ENCODE measurements at places on chromosomes 1 and 21.

- DNase-seq, result peak; percentile 41
Observed at GRCh38 chr1:198936371-198937083, 297.7 kb downstream of the PTPRC start.

GRCh38 chr1:21963477-21964217, 13.2 kb upstream of the CELA3B start:
- no peak for DNase-seq

GRCh38 chr1:63169057-63169456, 153.3 kb upstream of the FOXD3 start:
- DNase-seq, result no peak

GRCh38 chr1:115447672-115448071, 109.6 kb upstream of the NGF start:
- DNase-seq, result no peak

DNA sequence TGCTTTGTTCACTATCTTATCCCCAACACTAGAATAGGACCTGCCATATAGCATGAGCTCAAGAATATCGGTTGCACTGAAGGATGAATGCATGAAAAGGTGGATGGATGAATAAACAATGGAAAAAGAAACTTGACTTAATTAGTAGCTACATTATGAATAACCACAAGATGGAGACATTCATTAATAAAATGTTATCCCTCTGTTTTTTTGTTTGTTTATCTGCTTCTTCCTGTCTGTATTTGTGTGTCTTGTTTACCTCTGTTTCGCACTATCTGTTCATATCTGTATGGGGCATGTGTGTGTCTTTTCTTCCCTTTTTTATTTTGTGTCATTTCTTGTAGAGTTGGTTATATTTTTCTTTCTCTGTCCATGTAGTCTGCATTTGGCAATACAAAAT, 1.1 kb upstream of the OR14I1 start:
- DNase-seq, result no peak

DNA sequence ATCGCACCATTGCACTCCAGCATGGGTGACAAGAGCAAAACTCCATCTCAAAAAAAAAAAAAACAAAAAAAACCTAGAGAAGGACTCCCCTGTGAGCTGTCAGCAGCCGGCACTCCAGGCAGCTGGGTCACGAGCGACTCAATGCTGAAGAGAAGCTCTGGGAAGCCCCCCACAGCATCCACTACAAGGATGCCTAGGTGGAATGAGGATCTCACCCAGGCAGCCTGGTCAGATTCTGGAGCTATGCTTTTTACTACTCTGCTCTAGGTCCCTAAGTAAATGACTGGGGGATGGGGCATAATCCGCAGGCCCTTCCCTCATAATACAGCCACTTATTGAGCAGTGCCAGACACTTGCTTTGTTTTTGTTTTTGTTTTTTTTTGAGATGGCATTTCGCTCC, 6.6 kb downstream of the BMP8B start:
- DNase-seq, result no peak

DNA sequence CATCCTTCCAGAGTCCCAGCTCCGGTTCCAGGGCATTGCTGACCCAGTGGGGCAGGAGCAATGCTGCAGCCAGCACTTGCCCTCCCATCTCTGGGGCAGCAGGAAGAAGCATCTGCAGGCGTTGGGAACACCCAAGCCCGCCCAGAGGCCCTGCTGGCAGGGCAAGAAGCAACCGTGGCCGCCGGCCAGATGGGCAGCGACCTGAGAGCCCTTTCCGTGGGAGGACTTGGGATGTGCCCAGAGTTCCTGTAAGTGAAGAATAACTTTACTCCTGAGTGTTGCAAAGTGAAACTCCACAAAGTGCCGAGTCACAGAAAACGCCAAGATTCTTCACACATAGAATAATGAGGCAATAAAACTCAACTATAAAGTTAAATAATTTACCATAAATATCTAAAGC, 46.0 kb downstream of the GRIK3 start:
- DNase-seq, result no peak

- no peak for DNase-seq
Observed at GRCh38 chr1:16440131-16440469, 424 bp upstream of the NECAP2 start.

DNA sequence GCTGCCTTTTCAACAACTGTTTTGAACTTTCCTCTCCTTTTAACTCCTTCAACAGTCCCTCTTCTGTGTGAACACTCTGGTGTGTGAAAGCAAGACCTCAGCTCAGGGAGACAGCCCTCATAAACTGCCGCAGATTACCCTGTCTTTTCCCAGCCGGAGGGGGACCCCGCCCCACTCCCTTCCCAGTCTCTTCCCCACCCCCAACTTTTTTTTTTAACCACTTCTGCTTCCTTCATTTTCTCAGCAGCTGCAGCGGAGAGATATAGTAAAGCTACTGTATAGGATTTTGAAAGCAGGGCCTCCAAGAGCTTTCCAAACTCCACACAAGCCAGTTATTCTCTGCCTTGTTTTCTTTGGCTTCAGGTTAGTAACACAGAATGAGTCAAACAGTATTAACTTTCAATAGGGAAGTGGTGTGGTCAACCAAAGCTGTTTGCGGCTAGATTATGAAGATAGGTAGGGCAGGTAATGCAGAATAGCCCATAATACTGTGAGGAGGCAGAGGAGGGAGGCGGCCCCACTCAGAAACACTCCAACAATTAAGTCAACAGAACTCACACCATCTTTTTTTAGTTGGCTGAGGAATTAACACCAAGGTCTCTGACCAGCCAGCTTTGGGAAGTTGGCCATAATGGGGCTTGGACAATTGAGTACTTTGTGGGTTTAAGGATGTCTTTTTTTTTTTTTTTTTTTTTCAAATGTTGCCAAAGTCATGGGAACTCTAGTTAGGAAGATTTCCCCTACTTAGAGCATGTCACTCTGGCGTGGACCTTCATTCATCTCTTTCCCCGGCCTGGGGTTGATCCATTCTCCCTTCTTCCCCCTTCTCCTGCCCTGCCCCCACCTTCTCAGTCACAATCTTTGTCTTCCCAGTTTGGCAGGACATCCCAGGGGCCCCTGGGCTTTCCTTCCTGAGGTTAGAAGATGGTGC, 177.0 kb downstream of the CLIC6 start:
- DNase-seq, result no peak

DNA sequence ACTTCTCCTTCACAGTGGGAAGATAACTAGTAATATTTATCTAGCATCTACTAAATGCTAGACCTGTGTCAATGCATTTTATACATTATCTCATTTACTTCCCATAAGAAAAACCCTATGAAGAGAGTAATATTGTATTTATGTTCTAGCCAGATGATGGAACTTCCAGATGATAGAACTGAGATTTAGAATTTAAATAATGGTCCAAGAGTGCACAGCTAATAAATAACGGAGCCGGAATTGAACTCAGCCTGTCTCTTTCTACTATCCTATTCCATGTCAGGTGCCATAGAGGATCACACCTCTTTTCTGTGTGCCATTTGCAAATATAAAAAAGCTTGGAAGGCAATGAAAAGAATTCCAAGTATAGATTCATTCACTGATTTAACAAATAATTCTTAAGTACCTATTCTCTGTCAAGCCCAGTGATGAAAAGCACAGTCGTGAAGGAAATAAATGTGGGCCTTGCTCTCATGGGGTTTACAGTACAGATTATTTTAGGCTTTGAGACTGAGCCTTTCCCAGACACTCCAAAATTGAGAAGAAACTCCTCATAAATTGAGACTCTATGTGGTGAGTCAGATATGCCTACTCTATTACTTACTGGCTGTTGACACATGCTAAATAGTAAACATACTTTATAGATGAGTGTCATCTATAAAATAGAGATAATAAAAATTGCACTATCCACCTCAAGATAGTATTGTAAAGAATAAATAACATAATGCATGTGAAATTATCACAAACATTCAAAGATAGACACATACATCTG, 378.0 kb upstream of the PRMT6 start:
- DNase-seq, result no peak

DNA sequence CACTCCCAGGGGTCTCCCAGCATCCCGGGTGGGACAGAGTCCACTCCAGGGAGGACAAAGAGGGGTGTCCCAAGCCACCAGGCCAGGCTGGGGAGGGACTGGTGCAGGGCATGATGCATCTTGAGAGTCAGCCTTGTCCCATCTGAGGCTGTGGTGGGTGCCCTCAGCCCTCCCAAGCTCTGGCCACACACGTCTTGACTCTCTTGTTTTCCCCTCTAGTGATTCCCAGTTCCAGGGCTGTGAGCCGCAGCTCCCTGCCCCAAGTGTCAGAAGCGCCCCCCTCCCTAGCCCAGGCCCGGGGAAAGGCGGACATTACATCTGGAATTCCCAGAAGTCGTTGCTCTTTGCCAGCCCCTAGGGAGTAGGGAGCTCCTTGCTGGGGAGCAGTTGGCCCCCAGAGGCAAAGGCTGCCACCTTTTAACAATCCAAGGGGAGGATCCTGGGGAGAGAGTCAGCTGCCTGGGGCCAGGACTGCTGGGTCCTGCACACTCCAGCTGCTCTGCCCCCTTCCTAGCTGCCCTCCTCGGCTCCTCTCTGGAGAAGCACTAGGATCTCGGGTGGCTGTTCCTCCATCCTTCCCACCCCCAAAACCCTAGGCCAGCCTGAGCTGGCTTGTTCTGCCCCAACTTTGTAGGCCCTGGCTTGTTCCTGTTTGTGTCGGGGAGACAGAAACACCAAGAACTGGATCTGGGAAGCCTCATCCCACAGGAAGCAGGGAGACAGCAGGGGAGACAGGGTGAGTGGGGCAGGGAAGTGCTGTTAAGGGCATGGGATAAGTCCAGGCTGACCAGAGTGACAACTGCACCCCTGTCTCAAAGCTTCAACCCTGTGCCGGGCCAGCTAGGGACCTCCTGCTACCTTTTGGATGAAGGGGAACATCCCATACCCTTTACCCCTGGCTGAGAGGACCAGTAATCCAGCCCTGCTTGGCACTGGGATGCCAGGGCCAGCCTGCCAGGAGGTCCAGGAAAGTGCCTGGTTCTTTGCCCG, 3.2 kb upstream of the PTPN7 start:
- DNase-seq, result no peak

DNA sequence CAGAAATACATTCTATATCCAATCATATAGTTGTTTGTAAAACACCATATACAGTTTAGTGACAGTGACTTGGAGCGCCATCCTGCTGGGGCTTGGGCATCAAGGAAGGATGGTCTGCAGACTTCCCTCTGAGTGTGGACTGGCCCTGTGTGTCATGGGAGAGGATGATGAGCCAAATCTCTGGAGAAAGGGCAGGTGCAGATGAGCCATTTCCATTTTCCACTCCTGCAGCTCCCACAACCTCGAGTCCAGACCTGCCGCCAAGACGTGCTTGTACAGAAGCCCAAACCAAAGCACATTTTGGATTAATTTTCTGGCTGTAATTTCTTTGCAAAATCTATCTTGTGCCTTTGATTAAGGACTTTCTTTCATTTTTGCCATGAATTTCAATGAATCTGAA, 48.3 kb upstream of the SLC22A15 start:
- DNase-seq, result no peak

DNA sequence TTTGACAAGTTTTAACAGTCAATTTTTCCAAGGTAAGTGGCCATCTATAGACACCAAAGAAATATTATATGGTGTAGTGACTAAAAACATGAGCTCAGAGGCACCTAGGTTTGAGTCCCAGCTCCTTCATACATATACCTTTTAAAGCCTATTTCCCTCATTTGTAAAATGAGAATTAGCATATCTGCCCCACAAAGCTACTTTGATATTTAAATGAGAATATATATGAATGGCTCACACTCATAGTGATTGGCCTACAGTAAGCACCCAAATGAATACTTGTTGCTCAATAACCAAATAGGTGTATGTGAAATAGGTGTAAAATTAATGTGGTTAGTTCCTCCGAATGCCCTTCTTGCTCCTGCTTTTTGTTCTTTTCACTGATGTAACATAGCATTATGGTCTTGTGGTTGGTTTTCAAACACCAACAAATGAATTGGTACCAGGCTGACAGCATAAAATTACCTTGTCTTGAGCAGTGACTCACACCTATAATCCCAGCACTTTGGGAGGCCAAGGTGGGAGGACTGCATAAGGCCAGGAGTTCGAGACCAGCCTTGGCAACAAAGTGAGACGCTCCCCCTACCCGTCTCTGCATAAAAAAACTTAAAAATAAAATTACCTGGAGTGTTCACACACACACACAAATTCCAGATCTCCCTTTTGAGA, 25.3 kb downstream of the CNIH4 start:
- DNase-seq, result no peak

DNA sequence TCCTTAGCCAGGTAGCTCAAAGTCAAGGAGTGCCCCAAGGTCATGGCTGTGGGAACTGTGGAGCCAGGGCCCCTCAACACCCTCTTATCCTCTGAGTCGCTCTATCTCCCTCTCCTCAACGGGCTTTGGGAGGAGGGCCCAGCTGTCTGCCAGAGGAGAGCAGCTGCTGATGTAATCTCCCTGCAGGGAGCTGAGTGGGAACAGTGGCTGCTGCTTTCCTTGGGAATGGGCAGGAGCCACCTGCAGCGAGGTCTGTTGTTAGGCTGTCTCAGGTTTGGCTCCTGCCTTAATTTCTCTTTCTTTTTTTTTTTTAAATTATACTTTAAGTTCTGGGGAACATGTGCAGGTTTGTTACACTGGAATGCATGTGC, 58.8 kb upstream of the MAP1LC3C start:
- DNase-seq, result no peak

DNA sequence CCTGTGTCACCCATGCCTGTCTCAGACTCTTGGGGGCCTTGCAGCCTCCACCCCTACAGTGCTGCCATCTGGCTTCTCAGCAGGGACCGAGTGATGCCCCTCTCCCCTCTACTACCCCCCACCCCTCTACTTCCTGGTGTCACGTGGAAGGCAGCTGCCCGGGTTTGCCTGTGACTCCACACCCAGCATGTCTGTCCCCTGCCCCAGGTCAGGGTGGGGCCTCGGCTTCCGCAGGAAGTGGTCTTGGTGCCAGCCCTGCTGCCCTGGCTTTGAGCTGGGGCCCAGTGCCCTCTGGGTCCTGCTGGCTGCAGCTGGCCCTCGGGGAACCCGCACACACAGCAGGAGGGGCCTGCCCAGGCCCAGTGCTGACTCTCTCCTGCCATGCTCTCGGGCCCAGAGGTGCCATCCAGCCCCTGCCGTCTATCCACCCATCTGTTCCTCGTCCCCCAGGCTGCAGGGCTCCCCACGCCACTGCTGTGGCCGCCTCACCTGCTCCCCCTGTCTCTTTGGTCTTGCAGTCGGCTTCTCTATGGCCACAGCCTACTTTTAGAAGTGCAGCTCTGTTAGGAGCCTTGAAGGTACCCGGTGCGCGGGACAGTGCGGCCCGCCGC, 24.0 kb downstream of the PLCH2 start:
- DNase-seq, result no peak

- DNase-seq, result no peak
Observed at GRCh38 chr1:188611432-188611831, 1782.7 kb downstream of the PLA2G4A start.

DNA sequence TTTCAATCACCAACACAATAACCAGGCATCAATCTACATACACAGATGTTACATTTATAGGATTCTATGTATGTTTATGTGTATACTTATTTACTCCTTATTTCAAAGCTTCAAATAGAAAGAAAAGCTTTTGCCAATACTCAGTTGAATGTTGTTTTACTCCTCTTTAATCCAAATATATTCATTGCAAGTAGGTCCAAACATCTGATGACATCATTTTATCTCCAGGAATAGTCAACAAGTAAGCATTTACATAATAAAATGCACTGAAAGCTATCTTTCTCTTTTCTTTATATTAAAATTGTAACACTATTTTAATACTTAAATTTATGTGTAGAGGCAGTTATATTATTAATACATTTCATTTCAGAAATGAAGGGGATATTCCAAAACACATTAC, 380.5 kb downstream of the SMYD3 start:
- no peak for DNase-seq

- no peak for DNase-seq
Observed at GRCh38 chr1:88341447-88341846, 342.6 kb upstream of the PKN2 start.
